ENCODE measurements at places on chromosomes 6 and 20.

GRCh38 chr20:50510706-50511542, 741 bp downstream of the PTPN1 start:
- peak; percentile 11 for DNase-seq

GRCh38 chr6:156427345-156427744, 349.8 kb upstream of the ARID1B start:
- peak; percentile 70 for DNase-seq

DNA sequence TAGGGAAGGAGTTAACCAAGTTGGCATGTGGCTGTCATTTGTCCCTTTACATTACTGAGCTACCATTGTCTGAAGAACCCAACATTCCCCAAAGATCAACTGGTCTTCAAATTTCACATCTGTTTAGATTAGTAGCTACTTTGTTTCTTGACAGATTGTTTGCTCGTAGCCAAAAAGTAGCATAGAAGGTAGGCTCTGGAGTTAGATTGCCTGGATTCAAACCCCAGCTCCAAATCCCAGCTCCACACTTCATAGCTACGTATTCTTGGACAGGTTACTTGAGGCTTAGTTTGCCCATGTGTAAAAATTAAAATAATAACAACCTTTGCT, 1.1 kb downstream of the NFKBIL1 start:
- DNase-seq, result no peak

DNA sequence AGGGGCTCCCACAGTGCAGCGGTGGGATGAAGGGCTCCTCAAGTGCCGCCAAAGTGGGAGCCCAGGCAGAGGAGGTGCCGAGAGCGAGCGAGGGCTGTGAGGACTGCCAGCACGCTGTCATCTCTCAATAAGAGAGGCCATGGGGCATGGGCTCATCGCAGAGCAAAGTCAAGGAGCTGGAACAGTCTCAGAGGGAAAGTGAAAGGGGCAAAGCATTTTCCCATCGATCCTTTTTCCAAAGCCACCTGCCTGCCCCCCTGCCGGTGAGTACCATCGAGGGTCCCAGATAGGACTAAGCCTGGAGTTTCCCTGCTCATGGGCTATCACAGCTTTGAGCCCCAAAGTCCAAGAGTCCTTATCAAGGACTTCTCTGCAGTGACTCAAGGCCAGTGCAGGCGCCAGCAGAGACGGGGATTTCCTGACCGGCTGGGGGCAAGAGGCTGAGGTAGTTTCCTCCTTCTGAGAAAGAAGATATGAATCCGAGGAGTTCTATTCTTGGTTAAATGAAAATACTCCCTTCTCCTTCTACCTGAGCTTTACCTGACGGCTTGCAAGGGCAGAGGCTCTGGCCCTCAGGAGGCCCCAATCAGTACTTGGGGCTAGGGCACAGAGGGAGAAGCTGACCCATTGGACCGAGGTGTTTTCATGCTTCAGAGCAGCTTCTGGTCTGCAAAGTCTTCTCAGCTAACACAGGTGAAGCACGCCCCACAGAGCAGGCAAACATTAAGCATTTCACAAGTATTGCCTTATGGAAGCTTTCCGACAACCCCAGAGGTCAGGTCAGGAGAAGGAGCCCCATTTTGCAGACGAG, 22.6 kb downstream of the ETV7 start:
- DNase-seq, result no peak

- DNase-seq, result peak; percentile 66
Measured at GRCh38 chr6:18997375-18997826, 610.3 kb downstream of the RNF144B start.
